ENCODE measurements at places on chromosomes 16 and 17.

- DNase-seq, result no peak
Measured at GRCh38 chr16:89982318-89982717, 33.8 kb downstream of the DEF8 start.

DNA sequence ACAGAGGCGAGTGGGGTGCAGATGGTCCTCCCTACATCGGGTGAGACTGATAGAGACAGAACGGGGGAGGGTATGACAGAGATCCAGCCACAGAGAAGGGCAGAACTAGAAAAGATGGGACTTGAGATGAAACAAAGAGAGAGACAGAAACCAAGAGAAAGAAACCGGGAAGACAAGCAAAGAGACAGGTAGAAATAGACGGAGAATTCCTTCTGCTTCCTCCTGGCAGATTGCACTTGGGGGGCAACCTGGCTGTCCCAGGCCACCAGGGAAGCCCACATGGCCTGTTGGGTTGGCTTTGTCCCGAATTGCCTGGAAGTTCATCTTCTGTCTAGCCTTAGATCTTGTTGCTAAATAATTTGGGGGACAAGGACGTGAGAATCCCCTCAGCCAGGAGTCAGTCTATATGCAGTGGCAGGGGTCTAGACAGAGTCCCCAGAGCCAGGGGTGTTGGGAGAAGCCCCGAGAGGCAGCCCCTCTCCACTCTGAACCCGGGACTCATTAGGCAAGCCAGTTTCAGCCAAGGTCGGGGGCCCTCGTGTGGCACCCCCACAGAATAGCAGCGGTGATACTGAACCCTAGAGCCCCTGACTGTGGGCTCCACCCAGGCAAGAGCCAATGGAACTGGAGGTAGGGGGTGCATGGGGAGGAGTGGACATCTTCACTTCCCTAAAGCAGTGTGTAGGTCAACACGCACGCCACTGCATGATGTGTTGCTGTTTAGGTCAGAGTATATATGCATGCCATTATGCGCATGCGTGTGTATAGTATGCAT lies 627 bp upstream of the TSPOAP1 start:
- peak; percentile 89 for DNase-seq

GRCh38 chr16:54815177-54815576 lies 115.5 kb upstream of the IRX5 start:
- DNase-seq, result no peak

DNA sequence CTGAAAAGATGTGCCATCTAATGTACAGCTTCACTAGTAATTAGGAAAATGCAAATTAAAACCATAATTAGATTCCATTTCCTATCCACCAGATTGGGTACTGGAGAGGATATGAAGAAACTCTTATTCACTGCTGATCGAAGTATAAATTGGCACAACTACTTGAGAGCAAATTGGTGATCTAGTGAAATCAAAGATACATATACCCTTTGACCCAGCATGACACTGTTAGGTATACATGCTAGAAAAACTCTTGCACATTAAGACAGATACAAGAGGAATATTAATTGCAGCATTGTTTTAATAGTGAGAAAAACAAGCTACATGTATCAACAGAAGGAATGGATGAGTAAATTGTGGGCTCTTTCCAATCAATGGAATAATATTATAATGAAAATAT lies 48.8 kb downstream of the BRIP1 start:
- no peak for DNase-seq

Data from CD4-positive, alpha-beta T cell treated with Interleukin-15 for 1 hour (primary cell).